Fibroblast of mammary gland (primary cell): ENCODE measurements at places on chromosomes 3 and 15.

DNA sequence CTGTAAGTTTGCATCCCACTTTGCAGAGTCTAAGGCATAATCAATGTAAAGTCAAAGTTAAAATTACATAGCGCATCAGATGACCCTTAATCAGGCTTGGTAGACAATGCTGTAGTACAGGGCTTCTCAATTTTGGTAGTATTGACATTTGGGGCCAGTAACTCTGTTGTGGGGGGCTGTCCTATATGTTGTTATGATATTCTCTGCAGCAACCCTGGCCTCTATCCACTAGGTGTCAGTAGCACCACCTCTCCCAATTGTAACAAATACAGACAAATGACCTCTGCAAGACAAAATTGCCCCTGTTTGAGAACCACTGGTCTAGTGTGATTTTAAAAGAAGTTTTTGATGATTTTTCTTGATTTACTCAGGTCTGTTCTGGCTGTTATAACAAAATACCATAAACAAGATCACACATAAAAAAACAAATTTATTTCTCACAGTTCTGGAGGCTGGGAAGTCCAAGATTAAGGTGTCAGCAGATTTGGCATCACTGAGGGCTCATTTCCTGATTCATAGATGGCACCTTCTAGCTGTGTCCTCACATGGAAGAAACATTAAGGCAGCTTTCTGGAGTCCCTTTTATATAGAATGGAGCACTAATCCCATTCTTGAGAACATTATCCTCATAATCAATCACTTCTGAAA is 37.6 kb upstream of the SLC9A9 start:
- DNase-seq, result peak; percentile 51

GRCh38 chr3:177071496-177072156 is 125.7 kb downstream of the TBL1XR1 start:
- DNase-seq, result no peak

- no peak for DNase-seq
Measured at GRCh38 chr3:20488151-20488550, 302.1 kb upstream of the SGO1 start.

GRCh38 chr3:116051040-116051439 is 394.2 kb downstream of the LSAMP start:
- DNase-seq, result no peak

- no peak for DNase-seq
Measured at GRCh38 chr3:18767756-18768303, 342.7 kb upstream of the SATB1 start.

DNA sequence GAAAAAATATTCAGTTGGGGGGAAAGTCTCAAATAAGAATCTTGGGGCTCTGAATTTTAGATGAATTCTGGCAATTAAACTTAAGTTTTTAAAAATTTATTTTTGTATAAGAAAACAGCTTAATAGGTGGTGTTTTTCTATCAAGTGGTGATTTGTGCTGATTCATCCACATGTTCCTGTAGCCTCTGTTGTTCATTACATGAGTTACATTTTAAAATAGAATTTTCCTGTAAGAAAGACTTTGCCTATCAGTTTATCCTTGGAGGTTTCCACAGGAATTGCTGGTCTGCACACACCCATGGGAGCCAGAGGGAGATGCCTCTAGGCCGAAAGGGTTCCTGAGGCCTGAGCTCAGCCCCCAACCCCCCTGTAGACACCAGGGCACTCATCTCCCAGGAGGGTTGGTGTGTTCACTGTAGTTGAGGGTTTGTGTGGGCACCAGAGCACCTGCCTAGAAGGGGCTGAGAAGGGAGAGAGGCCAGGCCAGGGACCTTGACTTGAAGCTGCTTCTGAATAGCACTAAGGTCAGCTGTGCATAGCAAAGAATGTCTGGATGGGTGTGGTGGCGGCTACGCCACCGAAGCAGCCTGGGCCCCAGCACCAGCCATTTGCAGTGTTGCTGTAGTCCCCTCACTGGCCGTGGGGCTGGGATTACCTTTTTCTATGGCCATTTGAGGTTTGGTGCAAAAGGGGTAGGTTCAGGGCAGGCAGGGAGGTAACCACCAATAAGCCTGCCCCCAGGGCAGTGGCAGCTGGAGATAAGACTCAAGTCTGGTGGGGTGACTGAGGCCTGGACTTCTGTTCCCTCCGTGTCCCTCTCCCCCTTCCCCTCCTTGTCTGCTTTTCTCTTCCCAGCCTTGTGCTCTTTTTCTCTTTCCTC is 11.9 kb downstream of the DNAJA4 start:
- no peak for DNase-seq

DNA sequence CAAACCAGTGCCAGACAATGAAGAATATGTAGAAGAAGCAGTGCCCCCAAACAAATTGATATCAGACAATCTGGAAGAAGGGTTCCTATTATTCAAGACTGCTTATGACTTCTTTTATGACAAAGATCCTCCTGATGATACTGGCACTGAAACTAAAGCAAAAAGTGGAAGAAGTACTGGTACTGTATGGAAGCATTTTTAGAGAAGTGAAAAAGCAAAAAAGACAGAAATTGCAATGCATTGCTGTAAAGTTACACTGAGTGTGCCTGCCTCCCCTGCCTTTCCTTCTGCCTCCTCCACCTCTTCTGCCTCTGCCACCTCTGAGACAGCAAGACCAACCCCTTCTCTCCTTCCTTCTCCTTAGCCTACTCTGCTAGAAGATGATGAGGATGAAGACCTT is 167.6 kb downstream of the PLCL2 start:
- no peak for DNase-seq

DNA sequence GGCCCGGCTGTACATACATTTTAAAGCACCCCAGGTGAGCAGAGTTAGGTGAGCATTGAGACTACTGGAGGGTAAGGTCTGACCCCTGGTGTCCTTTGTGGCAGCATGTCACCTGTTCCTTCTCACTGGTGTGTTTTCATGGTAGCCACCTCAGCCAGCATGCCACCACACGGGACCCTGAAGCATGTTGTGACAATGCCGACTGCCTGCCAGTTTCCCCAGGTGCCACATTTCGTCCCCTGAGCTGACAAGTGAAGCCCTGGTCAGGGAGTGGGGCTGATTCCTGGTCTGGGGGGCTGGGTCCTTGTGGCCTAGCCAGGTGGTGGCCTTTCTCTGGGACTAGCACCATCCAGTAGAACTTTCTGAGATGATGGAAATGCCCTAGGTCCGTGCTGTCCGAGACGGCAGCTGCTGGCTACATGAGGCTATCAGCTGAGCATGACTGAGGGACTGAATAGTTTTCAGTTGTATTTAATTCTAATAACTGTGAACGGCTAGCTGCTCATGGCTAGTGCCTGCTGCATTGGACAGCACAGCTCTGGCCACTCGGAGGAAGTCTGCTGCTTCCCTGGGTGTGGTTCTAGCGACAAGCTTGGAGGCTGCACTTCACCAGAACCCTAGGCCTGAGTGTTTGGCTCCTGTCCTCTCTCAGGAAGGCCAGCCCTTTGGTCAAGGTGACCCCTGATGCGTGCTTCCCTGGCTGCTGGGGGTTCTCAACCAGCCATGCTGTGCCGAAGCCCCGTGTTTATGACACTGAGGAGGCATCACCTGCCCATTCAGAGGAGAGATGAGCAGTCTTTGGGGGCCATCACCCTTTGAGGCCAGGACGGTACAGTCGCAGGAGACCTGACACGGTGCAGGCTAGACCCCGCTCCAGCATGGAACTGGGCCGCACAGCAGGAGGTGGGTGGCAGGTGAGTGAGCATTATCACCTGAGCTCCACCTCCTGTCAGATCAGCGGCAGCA is 3.9 kb downstream of the C3orf22 start:
- DNase-seq, result no peak

DNA sequence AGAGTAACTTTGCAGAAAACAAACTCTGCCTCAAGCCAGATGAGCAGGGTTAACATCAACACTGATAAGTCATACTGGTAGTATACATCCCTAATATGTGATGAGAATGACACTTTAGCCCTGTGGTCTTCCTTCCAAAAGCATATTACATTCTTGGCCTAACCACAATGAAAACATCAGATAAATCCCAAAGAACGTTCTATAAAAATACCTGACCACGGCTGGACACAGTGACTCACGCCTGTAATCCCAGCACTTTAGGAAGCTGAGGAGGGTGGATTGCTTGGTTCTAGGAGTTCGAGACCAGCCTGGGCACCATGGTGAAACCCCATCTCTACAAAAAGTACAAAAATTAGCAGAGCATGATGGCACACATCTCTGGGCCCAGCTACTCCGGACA is 4.7 kb downstream of the TMCC1 start:
- peak; percentile 93 for DNase-seq

- no peak for DNase-seq
Measured at GRCh38 chr15:97522347-97522746, 438.2 kb upstream of the ARRDC4 start.

DNA sequence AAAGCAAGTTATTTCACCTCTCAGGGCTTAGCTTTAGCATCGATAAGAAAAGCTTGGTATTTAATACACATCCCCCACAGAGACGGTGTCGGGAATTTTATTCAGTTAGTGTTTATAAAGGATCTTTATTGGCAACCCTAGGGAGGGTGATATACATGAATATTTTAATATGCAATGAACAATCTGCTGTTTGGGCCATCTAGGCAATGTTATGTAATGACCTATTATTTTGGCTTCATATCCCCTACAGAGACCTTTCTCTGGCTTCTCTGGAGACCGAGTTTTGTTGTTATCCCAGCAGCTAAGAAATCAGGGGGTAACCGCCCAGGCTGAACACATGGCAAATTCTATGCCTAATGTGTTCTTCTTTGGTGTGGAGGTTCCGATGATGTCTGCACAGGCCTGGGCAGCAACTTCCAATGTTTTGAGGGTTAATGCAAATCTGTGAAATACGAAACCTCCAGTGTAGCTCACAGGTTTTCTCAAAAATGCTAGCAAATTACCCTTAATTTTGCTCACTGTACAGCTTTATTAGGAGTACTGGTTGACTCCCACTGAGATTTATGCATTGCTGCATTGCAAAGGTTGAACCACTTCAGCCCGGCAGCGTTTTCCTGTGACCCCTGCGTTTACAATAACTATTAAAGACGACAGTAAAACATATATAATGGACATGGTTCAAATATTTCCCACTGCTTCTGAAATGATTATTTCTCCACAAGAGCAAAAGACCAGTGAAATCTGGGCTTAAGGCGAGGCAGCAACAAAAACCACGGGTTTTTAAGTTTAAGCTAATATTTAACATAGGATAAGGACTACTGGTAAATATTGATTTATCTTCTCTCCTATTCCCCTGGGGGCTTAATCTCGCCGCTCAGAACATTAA is 298.3 kb upstream of the NR2E3 start:
- DNase-seq, result no peak

- DNase-seq, result peak; percentile 44
Measured at GRCh38 chr15:29102911-29103823, 166.5 kb downstream of the NSMCE3 start.

GRCh38 chr3:180983136-180983535 is 6.4 kb downstream of the DNAJC19 start:
- DNase-seq, result peak; percentile 10

GRCh38 chr3:46884929-46885328 is 7.4 kb downstream of the PTH1R start:
- no peak for DNase-seq

DNA sequence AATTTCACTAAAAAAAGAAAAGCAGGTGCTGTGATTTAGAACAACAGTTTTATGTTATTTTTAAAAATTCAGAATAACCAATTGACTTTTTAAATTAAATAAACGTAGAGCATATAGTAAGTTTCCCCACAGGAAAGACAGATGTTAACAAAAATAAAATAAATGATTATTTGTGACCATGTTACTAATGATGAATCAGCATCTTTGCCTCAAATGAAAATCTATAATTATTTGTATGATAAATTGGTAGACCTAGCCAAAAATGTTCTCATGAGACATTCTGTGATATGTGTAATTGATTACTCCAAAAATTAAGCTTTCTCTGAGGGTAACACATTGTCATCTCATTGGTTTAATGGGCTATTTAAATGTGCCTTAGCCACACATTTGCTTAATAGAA is 948.0 kb downstream of the NAALADL2 start:
- DNase-seq, result no peak

GRCh38 chr15:69025320-69025719 is 10.8 kb downstream of the NOX5 start:
- DNase-seq, result no peak

GRCh38 chr3:4856136-4856535 is 123.1 kb upstream of the BHLHE40 start:
- DNase-seq, result no peak

GRCh38 chr3:149462581-149463011 is 11.9 kb upstream of the TM4SF4 start:
- DNase-seq, result peak; percentile 42

GRCh38 chr3:183878071-183878470 is 6.6 kb downstream of the PARL start:
- no peak for DNase-seq

GRCh38 chr3:106337116-106337515 is 468.3 kb upstream of the CBLB start:
- peak; percentile 54 for DNase-seq

DNA sequence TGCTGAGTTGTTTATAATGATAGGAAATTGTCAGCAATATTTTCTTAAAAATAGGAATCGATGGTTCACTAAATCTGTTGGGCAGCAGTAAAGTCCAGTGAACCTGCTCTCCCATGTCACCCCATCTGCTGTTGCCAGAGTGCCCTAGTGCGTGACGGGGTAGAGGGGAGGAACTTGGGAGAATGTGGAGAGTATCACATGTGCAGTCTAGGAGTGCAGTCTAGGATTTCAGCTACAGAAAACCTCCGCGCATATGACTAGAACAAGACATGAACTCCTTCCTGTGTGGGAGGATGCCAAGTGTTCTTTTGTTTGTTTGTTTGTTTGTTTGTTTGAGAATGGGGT is 74.6 kb upstream of the ACAD9 start:
- DNase-seq, result peak; percentile 35

GRCh38 chr15:100078511-100079220 is 263.1 kb downstream of the ADAMTS17 start:
- no peak for DNase-seq

DNA sequence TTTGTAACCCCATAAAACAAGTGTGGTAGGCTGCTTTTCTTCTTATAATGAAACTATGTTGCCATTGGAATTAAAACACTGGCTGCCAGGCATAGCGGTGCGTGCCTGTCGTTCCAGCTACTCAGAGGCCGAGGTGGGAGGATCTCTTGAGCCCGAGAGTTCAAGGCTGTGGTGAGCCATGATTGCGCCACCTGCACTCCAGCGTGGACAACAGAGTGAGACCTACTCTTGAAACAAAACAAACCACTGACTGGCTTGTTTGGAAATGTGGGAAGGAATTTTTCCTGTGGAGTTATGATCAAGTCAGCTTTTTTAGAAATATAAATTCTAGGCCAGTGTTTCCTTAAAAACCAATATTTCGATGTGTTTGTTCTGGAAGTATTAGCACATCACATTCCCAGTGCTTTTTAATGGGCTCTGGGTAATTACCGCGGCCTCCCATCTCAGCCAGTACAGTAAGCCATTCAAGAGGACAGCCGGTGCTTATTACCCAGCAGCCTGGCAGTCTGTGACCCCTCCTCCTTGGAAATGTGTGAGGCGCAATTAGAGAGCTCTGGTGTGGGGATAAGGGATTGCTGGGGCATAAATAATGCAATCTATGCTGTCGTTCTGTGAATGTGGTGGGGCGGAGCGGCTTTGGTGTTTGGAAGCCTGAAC is 58.3 kb upstream of the TRAK1 start:
- DNase-seq, result peak; percentile 94

DNA sequence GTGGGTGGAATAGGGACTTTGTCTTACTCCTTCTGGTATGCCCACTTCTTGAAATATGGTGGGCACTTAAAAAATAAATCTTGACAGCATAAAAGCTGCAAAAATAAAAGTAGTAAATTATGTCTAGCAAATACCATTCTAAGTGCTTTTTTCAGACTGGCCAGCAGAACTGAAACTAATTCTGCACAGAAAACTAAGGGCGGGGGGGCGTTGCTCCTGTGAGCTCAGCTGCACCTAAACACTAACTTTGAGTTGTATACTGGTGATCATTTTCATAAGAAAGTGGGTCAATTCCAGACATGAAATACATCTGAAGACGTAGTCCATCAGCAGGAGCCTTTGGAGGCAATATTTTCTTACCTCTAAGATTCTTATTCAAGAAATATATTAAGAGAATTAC is 114.8 kb downstream of the WDR76 start:
- DNase-seq, result no peak
